ENCODE measurements at places on chromosomes 13 and 19.

- no peak for DNase-seq
Measured at GRCh38 chr13:36903925-36904595, 16.0 kb downstream of the SMAD9 start.

- no peak for DNase-seq
Measured at GRCh38 chr19:29882719-29883105, 59.3 kb upstream of the URI1 start.

GRCh38 chr19:39328046-39328705 lies 7.5 kb upstream of the LRFN1 start:
- DNase-seq, result no peak

DNA sequence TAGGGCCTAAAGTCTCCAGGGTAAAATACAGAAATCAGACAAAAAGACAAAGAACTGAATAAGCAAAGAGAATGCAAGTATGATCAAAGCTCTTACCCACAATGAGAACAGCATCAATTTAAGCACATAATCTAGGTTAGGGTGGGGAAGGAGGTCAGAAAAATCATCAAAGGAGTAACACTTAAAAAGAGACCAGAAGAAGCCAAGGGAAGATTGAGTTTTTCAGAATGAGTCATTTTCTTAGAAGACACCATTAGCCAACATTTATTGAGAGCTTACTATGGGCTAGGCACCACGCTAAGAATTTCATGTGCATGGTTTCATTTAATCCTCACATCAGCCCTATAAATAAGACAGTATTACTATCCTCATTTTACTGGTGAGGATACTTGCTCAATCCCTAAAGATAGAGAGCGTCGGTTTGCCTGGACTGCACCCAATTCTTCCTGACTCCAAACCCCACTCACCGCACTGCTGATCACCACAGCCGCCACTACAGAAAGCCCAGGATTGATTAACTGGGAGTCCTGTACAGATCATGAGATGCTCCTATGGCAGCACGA lies 1.7 kb upstream of the SHISA2 start:
- no peak for DNase-seq

GRCh38 chr19:2970201-2970835 lies 7.0 kb upstream of the TLE6 start:
- no peak for DNase-seq
